Retina (tissue), 1 donor: ENCODE measurements at places on chromosomes 16 and 17.

DNA sequence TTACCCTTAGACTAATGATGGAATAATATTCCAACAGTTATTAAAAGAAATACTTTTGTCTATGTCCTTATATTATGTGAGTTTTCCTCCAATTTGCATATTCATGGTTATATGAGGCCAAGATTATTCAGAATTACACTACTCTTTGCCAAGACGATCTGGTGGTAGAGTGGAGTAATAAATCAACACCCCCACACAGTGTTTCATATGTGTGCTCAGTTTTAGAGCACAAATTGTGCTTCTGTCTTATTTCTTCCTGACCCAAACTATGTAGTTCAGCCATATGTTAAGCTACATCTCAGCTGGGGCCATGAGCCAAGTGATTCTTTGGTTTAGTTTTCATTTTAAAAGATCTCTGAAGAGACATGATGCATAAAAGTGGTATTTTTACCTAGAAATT is 26.9 kb upstream of the PPM1E start:
- DNase-seq = no peak

DNA sequence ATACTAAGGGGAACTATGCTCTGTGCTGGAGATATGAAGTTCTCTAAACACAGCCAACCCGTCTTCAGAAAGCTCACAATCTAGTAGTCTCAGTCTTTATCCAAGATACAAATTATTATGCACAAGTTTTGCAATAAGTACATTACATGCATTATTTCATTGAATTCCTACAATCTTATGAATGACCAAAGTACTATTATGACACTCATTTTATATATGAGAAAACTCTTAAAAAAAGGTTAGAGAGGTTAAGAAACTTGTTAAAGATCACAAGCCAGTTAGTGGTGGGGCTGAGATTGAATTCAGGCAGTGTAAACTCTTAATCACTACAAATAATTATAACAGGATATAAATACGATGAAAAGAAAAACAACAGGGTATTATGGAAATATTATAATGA is 4.7 kb upstream of the BRIP1 start:
- DNase-seq = no peak

GRCh38 chr16:55435387-55435786 is 43.6 kb upstream of the MMP2 start:
- no peak for DNase-seq

DNA sequence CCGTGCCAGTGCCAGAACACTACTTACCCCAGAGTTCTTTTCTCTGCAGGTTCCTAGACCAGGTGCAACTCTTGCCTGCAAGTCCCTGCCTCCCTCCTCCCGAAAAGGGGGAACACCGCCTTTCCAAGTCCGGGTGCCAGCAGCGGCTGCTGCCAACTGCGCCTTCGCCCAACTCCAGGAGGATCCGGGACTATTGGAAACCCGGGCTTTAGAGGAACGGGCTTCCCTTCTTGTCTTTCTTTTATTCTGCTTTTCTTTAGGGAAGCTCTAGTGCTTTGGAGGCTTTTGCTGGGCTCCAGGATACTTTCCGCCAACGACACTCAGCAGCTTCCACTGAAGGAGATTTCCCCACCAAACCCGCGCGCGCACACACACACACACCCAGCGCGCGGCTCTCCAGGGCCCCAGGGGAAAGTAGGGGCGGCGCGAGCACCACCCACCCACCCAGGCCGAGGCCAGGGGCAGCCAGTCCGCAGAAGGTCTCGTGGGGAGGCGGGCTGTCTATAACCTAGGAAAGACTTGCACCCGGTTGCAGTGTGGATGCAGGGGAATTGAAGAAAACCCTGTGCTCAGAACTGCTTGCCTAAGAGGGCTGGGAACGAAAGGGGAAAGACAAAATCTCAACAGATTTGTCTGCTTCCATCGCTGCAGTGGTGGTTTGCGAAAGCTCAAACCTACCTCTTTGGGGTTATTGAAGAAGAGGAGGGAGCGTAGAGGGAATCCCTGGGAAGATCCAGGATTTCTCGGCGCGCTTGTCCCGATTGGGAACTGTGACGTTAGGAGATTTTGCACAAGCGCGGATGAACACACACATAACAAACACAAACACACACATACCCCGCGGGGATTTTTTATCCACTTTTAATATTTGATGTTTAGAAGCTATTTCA is 977 bp upstream of the CA10 start:
- peak; percentile 72 for DNase-seq

- DNase-seq = no peak
Observed at GRCh38 chr16:56780646-56781045, 50.7 kb downstream of the NUP93 start.

GRCh38 chr16:79845033-79845733 is 244.6 kb upstream of the MAF start:
- peak; percentile 29 for DNase-seq

- no peak for DNase-seq
Observed at GRCh38 chr16:53991754-53992378, 287.9 kb downstream of the FTO start.

DNA sequence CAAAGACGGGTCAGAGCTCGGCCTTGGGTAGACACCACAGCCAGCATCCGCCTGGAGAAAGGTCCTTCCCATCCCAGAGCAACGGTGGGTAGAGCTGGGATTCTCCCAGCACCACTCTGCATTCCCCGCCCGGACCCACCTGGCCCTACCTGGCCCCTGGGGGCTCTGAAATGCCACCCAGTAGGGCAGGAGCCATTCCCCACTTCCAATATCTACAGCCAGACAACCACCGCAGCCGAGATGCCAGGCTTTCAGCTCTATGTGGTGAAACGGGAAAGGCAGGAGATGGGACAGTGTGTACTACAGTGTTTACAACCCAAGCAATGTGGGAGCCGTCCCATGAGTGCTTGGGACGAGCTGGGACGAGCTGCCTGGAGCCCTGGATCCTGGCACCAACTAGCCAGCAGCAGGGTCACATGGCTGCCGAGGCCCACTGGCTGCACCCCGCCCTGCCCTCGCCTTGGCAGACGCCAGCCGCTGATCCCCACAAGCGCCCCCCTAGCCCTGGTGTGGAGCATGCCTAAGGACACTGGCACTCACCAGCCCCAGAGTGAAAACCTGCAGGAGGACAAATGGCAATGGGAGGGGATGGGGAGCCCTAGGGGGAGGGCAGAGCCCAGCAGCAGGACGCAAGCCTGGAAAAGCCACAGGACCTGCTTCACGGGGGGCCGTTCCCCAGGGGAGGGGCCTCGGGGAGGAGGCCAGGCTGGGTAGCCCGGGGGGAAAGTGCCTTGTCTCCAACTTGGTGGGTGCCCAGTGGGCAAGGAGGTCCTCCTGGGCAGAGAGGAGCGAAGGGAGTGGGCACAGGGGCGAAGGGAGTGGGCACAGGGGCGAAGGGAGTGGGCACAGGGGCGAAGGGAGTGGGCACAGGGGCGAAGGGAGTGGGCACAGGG is 13.5 kb downstream of the TMC6 start:
- DNase-seq = no peak

- DNase-seq = no peak
Observed at GRCh38 chr16:2178321-2179106, 17.9 kb downstream of the CASKIN1 start.

DNA sequence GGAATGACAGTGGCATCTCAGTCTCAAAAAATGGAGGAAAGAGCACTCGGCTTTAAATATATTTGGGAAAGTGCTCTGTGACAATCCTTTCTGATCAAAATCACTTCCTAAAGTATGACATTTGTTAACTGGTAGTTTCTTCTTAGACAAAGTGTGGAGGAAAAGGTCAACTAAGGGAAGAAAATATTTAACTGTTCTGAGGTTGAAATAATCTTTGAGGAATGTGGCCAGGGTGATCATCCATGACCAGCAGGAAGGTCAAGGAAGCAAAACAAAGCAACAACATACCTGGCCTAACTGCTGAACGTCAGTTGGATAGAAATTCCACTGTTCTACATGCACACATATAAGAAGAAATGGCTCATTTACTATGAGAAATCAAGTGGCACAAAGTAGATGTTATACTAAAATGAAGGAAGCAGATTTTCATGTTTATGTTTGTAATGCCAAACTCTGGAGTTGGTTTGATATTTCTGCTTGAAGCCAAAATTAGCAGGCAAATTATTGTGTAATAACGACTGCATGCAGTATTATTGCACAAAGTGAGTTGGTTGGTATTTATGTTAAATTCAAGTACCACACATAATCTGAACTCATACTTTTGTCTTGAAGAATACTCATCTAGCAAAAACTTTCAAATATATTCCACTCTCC is 87.3 kb upstream of the CORO6 start:
- no peak for DNase-seq

DNA sequence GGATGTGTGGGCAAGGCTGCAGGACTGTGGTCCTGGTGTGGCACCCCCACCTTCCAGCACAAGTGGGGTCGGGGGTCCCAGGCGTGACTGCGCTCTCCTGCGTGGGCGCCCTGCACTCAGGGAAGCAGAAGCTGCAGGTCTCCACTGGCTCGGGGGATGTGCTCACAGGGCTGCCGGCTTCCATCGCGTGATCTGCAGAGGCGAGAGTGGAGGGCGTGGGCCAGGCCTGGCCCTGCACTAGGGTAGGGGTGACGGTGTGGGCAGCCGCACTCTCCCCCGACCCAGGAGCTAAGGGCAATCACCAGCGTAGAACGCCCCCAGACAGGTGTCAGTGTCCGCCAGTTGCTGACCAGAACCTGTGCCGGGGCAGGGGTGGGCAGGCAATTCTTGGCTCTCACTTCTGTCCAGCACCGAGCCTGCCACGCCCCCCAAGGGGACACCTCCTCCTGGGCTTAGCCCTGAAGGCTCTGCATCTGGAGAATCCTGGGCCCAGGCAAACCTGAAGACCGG is 32.3 kb downstream of the TNFRSF13B start:
- DNase-seq = no peak

GRCh38 chr16:19718624-19718965 is 524 bp downstream of the IQCK start:
- DNase-seq = no peak

DNA sequence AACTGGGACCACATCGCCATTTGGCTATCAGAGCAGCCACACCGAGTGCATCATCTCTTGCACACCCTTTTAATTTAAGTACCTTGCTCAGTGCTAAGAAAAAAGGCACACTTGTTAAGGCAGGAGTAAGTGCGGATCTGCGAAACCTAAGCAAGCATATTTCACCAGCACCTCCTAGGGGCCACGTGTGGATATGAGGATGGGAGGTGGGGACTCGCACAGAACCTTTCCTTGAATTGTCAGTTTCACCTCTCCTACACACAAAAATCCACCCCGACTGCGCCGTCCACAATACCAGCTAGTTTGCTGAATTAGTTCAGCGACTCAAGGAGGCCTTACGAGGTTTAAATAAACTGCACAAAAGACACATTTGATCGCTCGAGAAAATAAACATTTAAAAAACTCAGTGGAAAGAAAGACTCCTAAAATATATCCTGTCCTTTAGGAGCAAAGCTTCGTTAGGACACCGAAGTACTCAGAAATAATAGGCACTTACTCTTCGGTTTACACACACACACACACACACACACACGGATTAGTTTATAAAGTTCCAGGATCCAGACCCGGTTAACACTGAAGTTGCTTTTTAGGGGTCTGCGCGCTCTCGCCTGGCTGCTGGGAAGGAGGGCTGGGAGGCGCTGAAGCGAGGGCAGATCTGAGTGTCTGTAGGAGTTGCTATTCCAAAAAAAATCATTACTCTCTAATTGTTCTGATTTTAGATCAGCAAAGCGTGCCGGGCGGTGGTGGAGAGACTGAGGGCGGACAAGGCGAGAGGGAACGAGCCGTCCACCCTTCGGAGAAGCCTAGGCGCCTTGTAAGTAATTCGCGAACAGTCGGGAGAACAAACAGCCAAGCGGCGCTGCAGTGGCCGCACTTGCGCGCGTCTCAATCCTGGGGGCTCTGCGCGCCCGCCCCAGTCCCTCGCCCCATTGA is 1.0 kb upstream of the KCNJ2 start:
- DNase-seq = peak; percentile 79

DNA sequence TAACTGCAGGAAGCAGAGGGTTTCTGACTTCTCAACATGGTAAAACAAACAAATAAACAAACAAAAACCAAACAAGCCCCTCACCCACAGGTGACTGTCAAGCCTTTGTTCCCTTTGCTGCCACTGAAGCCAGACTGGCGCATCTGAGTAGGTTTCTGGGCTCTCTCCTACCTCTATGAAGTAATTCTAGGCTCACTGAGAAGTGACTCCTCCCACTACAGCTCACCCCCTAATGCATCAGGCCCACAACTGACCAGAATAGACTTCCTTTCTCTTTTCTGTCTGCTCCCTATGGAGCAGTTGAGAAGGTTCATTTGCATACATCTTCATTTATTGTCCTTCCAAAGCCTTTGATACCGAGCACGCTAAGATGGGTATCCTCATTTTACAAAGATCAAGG is 77.0 kb upstream of the CCL2 start:
- DNase-seq = peak; percentile 0

- DNase-seq = no peak
Observed at GRCh38 chr16:13018026-13018425, 116.6 kb downstream of the SHISA9 start.

DNA sequence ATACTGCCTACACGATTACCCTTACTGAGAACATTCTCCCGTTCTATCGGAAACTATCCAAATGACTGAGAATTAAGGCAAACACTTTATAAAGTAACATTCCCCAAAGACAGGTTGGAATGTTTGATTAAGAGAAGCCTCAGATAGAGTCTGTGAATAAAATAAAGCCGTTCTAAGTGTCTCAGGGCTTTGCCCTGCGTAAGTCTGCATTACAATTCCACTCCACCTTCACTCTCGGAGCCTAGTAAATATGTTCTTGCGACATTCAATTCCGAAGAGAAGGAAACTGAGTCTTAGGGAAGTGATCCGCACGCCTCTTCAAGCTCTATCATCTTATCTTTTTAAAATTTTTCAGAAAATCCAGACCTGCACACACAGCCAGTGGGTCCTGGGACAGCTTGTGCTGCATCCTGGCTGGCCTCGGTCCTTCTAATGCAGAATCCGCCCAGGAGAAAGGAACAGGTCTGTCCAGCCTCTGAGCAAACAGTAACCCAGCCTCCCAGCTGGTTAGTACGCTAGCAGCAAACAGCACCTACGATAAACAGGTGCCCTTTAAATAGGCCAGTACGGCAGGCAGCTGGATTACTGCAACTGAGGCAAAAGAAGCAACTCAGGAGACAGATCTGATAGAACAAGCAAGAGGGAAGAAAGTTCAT is 254.1 kb upstream of the IRX3 start:
- no peak for DNase-seq
